Renal cortical epithelial cell (primary cell): ENCODE measurements at places on chromosomes 2 and 18. TPM values are rescaled to one million over a fixed set of nuclear protein-coding genes. Genes with fewer than 3 reads are reported as not detected.

The HOXD1 gene
- total RNA-seq, result 4.2 and 15.7 TPM in 2 replicates

The CNDP1 gene
- under 0.01 and 0.05 TPM in 2 replicates for total RNA-seq

The TANC1 gene
- 14.8 and 44.0 TPM in 2 replicates for total RNA-seq

The SULT1C4 gene
- total RNA-seq, result 37.2 and 47.7 TPM in 2 replicates
